ENCODE measurements at places on chromosomes 4 and X.

- DNase-seq: no peak
Measured at GRCh38 chr4:119725688-119726330, 97.2 kb upstream of the PDE5A start.

- DNase-seq: no peak
Measured at GRCh38 chrX:40079572-40079971, 18.2 kb downstream of the BCOR start.

- DNase-seq: no peak
Measured at GRCh38 chrX:1727531-1728027, 112.7 kb downstream of the ASMT start.

DNA sequence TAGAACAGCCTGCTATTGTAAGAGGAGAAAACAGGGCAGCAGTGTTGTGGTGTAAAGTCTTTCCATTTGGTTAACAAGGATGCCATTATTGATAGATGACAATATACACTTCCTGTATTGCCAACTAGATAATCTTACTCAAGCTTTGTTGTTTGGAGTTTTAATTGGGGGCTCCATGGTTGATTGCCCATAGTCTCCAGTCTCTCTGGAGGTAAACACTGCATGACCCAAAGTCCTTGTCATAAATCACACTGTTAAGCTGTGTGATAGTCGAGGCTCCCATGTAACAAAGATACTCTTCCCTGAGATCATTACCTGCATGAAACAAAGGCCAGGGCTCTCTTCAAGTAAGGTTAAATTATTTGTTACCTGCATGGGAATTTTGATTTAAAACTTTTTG lies 394.6 kb downstream of the C4orf33 start:
- DNase-seq: no peak

DNA sequence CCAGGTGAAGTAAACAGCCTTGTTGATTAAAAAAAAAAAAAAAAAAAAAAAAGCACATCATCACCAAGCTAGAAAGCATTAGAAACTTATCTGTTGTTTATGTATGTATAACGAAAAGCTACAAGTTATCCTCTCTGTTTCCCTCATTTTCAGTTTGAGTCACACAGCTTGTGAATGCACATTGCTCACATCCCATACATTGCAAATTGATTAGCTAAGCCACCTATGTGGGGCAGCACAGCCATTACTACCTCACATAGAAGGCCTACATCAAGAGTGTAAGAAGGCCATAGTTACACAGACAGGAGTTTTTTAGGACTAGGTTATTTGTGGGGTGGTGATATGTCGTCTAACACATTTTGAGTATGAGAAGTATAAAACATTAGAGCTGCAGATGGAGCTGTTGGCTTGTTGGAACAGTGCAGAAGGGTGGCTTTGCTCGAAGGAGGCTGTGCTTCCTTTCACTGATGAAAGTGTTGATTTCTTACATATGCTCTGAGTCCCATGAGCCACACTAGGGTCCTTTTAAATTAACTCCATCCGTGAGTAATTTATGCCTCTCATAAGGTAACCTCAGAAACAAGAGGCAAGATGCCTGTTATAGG lies 431.6 kb downstream of the GABRG1 start:
- DNase-seq: no peak

GRCh38 chrX:132001127-132001526 lies 22.0 kb upstream of the STK26 start:
- no peak for DNase-seq
